ENCODE measurements at places on chromosomes 1 and 21.

- no peak for DNase-seq
Measured at GRCh38 chr1:110375490-110375889, 15.3 kb downstream of the SLC16A4 start.

DNA sequence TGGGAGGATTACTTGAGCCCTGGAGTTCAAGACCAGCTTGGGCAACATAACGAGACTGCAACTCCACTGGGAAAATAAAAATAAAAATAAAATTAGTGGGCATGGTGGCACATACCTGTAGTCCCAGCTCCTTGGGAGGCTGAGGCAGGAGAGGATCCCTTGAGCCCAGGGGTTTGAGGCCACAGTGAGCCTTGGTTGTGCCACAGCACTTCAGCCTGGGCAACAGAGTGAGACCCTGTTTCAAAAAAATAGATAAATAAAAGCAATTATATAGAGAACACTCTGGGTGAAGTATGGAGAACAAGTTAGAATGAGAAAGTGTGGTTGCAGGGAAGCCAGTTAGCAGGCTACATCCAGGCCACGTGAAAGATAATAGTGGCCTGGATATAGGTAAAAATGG lies 25.7 kb downstream of the CXADR start:
- DNase-seq, result no peak

DNA sequence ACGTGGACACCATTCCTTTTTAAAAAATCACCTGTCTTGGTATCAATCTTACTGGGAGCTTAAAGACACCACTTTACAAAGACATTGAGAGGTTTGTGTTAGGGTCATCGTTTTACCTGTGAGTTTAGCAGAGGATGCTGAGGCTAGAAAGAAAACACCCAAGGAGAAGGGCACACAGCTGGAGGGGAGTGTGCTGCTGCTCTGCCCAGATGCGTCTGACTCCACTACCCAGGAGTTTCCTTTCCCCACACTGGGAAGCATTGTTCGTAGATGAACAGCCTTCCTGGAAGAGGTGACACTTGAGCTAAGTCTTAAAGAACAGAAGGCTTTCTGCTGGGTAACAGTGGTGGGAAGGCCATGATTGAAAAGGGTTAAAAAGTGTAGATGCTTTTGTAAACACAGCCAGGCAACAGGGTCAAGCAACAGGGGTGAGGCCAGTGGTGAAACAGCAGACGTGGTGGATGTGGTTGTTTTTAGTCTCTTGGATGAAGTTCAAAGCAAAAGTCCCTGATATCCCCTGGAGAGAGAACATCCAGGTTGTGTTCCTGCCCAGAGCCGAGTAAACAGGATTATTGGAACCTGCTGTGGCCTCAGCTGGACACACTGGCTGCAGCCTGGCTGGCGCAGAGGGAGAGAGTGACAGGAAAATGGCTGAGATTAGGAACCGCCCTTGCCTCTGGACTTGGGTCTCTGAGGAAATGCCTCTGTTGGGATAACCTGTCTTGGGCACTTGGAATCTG lies 198.6 kb upstream of the JUN start:
- no peak for DNase-seq

DNA sequence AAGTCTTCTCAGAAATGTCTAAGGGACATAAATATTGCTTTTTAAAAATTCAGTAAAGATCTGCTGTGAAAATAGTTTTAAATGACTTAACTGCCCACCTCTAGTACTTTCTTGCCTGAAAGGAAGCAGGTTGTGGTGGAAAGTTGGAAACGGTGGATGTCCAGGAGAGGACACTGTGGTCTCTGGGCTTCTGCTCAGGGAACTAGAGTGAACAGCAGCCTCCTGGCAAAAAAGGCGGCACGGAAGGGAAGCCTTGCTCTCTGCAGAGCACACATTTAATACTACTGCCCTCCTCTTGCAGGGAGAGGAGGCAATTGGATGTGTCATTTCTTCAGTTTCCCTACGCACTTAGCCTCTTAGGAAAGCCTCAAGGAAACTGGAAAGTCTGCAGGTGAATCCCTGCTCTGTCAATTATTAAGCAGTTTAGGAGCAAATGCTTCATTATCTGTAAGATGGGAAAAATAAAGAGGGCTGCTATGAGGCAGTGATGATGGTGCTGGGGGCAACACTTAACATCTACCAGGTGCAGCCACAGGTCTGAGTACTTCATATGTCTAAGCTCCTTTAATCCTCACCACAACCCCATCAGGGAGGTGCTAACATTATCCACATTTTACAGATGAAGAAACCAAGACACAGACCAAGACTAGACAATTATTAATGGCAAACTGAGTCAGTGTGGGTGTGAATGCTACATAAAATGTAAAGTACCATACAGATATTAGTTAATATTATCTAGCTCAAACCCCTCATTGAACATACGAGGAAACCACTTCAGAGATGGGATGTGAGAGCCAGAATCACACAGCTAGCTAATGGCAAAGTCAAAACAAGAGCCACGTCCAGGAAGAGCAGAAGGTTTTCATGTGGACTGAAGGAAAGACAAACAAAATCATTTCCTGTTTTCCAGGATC lies 108.9 kb upstream of the ADAR start:
- DNase-seq, result no peak

DNA sequence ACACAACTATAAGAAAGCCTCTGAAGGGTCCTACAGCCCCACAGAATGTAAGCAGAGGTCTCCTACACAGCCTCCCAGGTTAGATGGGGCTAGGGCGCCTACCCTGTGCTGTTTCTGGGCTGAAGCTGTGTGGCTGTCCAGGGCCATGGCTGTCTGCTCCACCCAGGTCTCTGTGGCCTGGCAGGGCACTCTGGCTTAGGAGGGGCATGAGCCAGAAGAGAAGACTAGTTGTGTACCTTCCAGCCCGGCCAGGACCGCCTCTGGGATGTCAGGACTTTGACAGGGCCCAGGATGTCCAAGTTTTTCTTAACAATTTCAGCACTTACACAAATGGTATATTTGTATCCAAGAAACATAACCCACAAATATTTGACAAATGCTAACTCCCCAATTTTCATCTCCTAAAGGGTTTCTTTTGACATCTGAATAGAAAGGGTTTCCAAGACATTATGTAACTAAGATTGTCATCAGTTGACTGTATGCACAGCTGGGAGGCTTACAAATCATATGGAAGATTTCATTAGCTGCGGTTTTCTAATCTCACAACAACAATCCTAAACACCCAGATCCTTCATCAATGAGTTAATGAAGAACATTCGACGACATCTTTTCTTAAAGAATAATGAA lies 80.5 kb downstream of the HSF2BP start:
- no peak for DNase-seq

DNA sequence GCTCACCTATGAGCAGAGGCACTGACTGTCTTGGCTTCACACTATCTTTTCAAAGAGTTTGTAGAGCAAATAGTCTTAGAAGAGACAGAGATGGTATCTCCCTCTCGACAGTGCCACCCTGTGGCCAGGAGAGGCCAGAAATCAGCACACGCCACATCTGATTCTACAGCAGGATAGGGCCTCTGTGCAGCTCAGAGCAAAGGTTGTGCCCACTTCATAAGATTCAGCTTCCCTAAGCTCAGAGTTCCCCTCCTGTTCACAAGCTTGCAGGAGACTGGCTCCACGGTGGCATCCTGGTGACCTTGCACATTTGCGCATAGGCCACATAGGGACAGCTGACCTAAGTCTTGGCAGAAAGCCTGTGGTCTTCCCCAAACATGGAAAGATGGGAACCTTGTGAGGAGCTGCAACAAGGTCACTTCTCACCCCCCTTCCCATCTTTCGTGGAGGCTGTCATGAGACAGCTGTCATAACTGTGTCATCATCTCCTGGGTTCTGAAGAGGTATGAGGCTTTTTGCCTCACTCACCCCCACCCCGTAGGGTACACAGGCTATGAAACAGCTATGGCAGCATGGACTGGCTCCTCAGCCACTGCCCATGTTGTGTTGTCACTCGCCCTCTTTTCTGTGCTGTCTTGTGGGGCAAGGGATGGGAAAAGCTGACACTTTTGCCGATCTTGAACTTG lies 3.0 kb downstream of the ITLN2 start:
- peak; percentile 74 for DNase-seq

DNA sequence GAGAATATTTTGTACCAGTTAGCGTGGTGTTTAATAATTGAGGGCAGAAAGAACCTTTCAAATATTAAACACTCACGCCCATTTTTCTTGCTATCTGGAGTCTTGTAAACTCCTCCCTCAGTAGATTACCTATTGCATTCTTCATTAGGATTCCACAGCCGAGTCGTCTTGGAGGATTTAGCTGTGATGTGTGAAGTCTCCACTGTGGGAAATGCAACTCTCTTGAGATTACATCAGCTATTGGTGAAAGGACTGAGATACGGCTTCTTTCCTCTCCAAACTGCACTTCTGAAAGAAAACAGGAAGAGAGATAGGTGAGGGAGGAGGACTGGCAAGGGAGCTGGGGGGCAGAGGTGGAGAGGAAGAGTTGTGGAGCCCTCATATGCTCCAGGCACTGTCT lies 36.1 kb downstream of the ACTA1 start:
- DNase-seq, result no peak

DNA sequence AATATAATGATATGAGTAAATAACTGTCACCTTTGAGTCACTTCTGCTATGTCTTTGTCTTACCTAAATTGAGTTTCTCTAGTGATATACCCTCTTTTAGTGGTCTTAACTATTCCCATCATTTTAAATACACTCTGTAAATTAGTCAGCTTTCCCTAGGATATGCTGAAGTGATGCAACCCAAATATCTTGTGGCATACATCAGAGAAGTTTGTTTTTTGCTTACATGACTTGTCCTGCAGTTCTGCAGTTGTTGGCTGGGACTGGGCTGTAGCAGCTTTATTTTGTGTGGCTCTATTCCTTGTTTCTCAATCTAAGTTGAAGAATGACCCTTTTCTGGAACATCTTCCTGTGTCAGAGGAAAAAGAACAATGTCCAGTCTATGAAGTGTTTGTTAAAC lies 76.4 kb downstream of the TTC3 start:
- no peak for DNase-seq

DNA sequence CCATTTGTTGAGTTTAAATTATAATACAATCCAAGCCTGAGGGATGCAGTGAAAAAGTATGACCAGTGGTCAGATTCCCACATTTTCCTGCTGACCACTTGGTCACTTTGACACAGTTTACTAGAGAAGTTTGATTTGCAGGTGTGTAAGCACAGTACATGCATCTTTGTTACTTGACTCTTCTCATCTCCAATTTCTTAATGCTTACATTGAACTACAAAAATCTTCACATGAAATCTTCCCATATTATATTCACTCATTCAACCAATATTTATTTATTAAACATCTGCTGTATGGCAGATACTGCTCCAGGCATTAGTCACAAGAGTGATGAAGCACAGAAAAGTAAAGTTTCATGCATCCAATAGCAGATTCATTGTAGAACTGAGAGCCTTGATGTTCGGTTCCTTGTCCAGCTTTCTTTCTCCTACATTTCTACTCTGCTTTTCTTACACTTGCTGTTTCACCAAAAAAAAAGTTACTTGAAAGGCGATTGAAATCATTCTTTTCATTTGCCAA lies 211.7 kb downstream of the NFIA start:
- DNase-seq, result no peak

- peak; percentile 89 for DNase-seq
Measured at GRCh38 chr1:1073743-1074587, at the start of gene RNF223. Gene RNF223, minus strand, starts transcription at chr1:1074306. Its CDS starts 1,740 bp downstream, at chr1:1072566.

DNA sequence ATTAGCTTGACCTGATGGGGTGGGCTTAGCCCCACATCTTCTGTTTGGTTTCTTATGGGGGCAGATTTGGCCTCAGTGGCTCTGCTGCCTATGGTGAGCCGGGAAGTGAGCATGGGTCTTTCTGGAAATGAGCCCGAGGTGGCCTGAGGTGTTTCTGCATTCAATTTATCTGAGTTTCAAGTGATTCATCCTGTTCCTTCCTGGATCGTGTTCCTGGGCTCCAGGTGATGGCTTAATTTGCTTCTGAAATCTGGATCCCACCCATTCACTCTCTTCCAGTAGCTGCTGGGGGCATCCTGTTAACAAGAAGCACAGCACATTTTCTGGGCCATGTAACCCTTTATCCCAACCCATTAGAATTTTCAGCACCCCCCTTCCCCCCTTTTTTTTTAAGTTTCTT lies 324.6 kb downstream of the CAMTA1 start:
- DNase-seq, result no peak

GRCh38 chr1:37128091-37128490 lies 93.8 kb upstream of the GRIK3 start:
- no peak for DNase-seq

- no peak for DNase-seq
Measured at GRCh38 chr21:35395728-35396127, 346.6 kb upstream of the RUNX1 start.

- no peak for DNase-seq
Measured at GRCh38 chr1:43431676-43432075, 22.1 kb downstream of the HYI start.

DNA sequence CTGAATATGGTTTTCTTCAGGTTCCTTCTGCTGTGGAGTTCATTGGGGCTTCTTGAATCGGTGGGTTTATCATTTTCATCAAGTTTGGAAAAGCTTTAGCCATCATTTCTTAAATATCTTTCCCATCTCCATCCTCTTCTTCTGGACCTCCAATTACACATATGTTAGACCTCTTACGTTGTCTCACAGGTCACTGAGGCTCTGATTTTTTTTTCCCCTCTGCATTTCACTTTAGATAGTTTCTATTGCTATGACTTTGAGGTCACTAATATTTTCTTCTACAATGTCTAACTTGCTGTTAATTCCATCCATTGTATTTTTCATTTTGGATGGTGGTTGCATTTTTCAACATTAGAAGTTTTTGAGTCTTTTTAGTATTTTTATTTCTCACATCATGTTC lies 47.3 kb upstream of the CASZ1 start:
- no peak for DNase-seq

- no peak for DNase-seq
Measured at GRCh38 chr1:23590058-23590783, 30.9 kb upstream of the ID3 start.

DNA sequence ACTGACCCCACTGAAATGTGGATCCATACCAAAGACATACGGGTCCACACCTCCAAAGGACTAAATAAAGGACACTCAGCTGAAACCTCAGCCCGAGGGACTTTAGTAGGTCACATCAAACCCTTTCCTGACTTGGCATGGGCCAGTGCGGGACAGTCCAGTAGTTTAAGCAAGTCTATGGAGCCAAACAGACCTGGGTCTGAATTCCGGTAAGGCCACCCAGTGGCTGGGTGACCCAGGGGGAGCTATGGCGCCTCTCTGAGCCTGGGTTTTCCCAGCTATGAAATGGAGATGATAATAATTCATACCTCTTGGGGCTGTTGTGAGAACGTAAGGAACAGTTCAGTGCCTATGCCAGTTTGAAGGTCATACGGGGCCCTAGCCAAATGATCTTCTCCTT lies 36.2 kb upstream of the ZBTB40 start:
- DNase-seq, result no peak

Data from colonic mucosa (tissue), 4 donors.